ENCODE measurements at places on chromosomes 1 and 21.

DNA sequence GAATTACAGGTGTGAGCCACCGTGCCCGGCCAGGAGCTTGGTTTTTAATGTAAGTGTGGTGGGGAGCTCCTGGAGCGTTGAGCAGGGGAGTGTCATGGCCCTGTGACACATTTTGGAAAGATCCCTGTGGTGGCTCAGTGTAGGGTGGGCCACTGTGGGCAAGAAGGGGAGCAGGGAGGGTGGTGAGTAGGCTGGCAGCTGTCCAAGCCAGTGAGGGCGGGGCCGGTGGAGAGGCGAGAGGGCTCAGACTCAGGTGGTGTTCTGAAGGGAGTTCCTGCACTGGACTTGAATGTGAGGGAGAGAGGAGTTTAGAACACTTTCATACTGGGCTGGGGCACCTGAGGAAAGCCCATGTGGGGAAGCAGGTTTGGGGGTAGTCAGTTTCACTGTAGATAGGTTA lies 3.1 kb upstream of the EVA1B start:
- DNase-seq: no peak

DNA sequence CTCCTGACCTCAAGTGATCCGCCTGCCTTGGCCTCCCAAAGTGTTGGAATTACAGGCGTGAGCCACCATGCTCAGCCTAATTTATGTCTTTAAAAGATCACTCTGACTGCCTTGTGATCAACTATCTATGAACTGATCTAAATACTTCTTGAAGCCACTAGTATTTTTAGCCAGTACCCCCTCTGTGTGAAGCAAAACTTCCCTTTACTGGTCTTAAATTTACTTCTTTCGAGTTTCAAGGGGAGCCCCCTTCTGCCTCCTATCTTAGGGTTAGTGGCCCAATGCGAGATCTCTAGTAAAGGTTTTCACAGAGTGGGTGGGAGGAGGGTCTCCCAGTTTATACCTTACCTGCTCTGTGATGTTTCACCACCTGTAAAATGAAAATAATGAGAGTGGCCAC lies 66.1 kb upstream of the RPL11 start:
- no peak for DNase-seq

- DNase-seq: no peak
Measured at GRCh38 chr21:43211760-43212115, 42.9 kb downstream of the CRYAA start.

DNA sequence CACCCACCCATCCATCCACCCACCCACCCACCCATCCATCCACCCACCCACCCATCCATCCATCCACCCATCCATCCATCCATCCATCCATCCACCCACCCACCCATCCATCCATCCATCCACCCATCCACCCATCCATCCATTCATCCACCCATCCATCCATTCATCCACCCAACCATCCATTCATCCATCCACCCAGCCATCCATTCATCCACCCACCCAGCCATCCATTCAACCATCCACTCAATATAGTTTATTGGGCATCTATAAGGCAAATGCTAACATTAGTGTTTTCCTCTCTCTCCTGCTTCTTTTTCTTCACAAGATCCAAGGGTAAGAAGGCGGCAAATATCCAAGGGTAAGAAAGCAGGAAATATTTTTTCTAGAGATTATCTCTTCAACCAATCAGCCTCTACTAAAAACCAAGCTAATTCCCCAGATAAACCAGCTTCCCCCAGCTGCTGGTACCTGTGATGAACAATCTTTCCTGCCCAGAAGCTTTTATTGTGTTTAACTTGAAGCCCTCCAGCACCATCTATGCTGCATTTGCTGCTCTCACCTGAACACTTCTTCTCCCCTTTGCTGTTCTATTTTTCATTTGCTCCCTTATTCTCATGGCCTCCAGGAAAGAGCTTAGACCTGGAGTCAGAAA lies 22.6 kb upstream of the ATP2B4 start:
- DNase-seq: no peak

GRCh38 chr21:17416139-17416538 lies 96.7 kb upstream of the CXADR start:
- DNase-seq: no peak

DNA sequence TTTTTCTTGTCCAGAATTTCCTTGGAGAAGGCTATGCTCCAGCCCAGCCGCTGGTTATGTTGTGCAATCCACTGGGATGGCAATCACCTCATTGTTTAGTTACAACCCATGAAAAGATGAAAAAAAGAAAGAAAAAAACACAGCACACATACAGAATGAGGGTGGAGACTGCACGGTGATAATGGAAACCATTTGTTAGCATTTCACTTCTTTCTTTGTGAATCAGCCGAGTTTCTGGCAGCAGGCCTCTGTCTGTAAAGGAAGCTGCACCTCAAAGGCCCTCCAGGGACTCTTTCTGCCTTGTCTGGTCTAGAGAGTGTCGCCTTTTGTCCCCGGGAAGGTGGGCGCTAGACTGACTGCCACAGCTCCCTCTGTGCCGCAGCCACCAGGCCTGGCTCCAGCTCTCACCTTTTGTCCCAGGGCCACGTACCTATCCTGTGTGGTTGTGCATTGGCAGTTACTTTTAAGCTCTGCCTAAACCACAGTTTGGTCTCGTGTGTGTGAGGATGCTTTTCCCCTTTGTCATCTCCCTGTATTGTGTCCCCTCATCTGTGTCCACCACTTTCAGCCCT lies 35.6 kb downstream of the NGF start:
- DNase-seq: no peak

DNA sequence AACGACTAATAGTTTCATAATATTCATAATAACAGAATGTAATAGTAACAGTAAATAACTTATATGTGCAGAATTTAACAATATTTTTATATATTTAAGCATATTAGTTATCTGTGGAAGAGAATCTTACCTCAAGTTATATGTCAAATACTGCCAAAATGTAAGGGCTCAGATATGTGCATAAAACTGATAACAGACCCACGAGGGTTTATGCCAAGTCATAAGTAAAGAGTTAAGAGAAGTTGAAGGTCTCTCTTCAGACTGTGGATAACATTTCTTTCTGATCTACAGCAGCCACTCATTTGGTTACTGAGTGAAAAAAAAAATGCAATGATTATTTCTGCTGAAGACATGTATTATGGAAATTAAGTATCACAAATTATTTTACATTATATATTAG lies 1167.8 kb upstream of the NCAM2 start:
- peak; percentile 34 for DNase-seq

DNA sequence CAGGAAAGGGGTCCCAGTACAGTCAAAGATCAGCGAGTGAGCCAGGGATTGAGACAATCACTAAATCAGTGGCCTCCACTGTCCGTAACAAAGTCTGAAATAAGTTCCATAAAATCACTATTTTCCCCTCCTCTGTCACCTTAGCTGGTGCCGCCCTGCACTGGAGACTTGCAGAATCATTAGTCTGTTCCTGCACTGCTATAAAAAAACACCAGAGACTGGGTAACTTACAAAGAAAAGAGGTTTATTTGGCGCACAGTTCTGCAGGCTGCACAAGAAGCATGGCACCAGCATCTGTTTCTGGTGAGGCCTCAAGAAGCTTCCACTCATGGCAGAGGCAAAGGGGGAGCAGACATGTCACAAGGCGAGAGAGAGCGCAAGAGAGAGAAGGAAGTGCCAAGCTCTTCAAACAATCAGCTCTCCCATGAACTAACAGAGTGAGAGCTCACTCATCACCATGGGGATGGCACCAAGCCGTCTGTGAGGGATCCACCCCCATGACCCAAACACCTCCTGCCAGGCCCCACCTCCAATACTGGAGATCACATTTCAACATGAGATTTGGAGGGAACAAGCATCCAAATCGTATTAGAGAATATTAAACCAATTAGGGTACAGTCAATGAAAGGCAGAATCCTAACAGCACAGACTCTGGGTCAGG lies 129.8 kb upstream of the TIAM1 start:
- DNase-seq: no peak

DNA sequence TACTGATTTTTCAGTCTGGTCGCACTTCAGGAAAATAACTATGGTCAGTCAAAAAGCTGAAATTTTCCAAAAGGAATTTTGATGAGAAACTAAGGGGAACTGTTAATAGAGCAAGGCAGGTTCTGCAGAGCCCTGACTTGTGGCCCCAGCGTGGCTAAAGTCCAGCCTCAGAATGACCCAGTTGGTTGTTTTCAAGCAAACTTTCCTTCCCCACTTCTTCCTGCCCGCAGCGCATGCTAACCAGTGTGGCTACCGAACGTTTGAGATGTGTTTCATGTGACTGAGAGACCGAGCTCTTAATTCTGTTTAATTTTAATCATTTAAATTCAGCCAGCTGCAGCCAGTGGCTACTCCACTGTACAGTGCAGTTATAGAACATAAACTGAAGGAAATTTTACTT lies 6.2 kb upstream of the IL10RB start:
- no peak for DNase-seq

DNA sequence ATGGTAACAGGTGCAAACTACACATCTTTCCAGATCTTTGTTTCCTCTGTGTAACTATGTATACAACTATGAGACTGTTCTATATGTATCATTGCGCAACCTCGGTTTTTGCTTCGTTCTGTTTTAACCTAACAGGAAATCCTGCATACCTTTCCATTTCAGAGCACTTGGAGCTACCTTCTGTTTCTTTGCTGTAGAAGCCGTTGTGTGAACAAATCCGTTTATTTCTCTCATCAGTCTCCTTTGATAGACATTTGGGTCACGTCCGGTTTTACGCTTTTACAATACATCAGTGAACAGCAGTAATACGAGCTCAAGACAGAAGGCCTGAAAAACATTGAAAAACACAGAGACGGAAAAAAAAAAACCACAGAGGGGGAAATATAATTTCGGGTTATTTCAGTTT lies 10.5 kb downstream of the ATP5IF1 start:
- DNase-seq: no peak

- DNase-seq: no peak
Measured at GRCh38 chr1:27773826-27774445, 917 bp downstream of the STX12 start.

DNA sequence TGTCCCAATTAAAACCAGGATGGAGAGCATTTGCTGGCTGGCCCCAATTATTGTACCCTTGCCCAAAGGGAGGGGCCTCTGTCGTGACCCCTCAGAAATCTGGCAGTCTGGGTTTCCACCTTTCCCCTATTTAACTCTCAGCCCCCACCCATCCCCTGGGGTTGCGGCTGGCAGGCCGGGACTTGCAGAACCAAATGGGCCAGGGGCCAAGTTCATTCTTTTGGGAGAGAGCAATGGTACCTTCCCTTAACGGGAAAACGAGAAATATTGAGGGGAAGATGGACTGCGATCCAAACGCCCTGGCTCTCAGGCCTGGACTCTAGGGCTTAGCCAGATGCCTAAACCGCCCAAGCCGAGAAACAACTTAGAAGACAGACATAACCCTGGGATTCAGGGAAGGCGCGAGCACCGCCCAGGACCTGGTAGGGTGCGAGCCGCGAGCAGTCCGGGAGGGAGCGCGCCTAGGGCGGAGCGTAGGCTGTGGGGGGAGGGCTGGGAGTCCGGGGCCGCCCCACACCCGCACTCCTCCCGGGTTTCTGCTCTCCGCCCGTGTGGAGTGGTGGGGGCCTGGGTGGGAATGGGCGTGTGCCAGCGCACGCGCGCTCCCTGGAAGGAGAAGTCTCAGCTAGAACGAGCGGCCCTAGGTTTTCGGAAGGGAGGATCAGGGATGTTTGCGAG lies at the start of gene SLC27A3:
Gene SLC27A3 (plus strand): TSS at position 628 of the 678 bp plus-strand sequence. CDS start 91 bp downstream, outside the sequence.
- DNase-seq: no peak

GRCh38 chr21:17921579-17922530 lies 102.7 kb upstream of the C21orf91 start:
- no peak for DNase-seq

DNA sequence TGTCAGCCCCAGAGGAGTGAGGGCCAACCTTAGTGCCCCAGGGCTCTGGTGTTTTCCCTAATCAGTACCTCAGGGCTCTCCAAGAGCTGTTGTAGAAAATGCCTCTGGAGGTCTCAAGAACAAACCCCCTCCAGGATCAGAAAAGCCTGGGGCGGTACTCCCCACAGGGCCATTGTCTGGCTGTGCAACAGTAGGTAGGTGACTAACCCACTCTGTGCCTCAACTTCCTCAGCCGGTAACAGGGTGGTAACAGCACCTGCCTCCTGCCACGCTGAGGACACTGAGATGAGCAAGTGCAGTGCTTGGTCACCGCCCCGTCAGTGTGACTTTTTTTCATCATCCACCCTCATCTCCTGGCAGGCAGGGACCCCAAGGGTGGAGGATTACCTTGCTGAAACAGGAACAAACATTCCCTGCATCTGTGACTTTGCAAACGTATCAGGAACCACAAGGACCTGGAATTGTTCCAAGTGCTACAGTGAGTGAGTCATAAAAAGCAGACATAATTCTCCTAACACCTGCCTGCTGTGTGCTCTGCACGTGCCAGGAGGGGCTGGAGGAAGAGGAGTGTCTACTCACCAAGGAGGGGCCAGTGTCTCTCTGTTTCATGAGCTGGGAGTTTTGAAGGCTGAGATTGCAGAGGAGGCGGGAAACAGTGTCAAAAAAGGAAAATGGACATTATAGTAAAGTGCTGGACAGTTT lies 440.8 kb downstream of the NPHP4 start:
- no peak for DNase-seq

DNA sequence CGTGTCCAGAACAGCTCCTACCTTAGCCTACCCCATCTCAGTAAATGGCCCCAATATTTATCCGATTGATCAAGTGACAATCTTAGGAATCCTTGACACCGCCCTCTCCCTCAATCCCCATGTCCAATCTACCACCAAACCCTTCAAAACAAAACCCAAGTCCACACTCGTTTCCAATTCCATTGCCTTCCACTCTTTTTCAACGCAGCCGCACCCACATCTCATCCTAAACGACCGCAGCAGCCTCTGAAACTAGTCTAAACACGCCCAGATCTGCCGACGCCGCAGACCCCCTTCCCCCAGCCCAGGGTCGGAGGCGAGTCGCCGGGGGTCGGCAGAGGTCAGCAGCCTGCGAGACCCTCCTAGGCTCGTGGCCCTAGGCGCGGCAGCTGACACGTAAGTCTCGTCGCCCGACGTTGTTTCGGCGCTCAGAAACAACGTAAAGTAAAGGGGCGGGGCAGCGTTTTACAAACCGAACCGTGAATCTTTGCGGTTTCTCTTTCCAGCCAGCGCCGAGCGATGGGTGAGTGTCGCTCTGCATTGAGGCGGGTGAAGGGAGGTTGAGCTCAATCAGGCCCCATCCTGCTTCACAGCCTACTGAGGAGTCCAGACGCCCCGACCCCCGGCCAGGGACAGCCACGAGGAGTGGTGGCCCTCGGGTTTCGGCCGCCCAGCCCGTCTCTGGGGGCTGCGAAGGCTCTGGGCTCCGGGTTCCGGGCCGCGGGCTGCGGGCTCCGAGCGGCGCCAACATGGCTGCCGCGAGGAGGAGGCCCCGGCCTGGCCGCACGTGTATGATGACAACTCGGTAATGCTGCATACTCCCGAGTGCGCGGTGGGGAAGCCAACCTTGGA lies at the start of gene RPS8:
Gene RPS8 (plus strand): TSS at position 463 of the 852 bp plus-strand sequence. CDS start 57 bp downstream, at position 520.
- peak; percentile 95 for DNase-seq

GRCh38 chr1:18819986-18820790 lies 39.3 kb downstream of the TAS1R2 start:
- DNase-seq: no peak

DNA sequence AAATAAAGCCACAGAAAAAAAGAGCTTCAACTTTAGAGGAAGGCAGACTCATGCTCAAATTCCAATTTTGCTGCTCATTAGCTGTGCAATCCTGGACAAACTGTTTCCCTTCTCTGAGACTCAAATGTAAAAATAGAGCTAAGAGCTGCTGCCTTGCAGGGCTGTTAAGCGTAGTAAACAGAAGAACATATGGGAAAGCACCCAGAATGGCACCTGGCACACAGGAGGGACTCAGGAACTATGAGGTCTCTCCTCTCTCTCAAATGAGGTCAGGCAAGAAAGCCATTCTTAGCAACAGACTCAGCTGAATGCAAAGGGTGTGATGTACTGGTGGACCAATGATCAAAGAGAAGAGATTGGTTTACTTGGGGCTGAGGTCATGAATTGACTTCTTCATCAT lies 61.3 kb downstream of the TRABD2B start:
- no peak for DNase-seq

- DNase-seq: no peak
Measured at GRCh38 chr1:228647523-228648444, 87.5 kb upstream of the RHOU start.
